ENCODE measurements at places on chromosomes 1 and 21.

- H3K4me3 ChIP-seq, result peak overlapping the region; percentile 42
- peak; percentile 55 for DNase-seq
- no peaks in the 10 kb centered on the region for H3K36me3 ChIP-seq
- H3K4me1 ChIP-seq, result peaks cover 47% of the 10 kb centered on the region
Observed at GRCh38 chr1:84719543-84720217, 29.4 kb upstream of the SSX2IP start.

GRCh38 chr1:19372136-19372514 lies 60.0 kb downstream of the SLC66A1 start:
- peaks cover 11% of the 10 kb centered on the region for H3K36me3 ChIP-seq
- peak overlapping the region; percentile 75 for H3K27ac ChIP-seq
- DNase-seq, result peak; percentile 68
- H3K27me3 ChIP-seq, result no peaks in the 10 kb centered on the region
- H3K4me3 ChIP-seq, result no peak overlapping the region
- H3K4me1 ChIP-seq, result peaks cover 29% of the 10 kb centered on the region

GRCh38 chr1:46223472-46223943 lies 20.4 kb downstream of the LURAP1 start:
- no peaks in the 10 kb centered on the region for H3K27me3 ChIP-seq
- peaks cover 4% of the 10 kb centered on the region for H3K4me1 ChIP-seq
- no peak overlapping the region for H3K27ac ChIP-seq
- DNase-seq, result peak; percentile 92
- H3K36me3 ChIP-seq, result no peaks in the 10 kb centered on the region

DNA sequence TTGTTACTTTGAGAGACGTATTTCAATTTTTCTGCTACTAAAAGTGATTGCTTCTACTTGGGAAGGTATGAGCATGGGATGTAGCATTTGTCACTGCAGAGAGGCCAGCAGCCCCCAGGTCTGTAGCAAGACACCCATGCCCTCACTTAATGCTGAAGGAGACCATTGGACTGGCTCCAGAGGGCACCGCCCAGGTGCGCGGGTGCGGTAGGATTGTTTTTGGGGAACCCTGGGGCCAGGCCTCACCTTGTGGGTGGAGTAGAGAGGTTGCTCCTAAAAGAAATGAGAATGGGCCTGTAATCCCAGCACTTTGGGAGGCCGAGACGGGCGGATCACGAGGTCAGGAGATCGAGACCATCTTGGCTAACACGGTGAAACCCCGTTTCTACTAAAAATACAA lies 30.6 kb upstream of the IFNGR2 start:
- no peak overlapping the region for H3K27ac ChIP-seq
- no peaks in the 10 kb centered on the region for H3K36me3 ChIP-seq
- no peak for DNase-seq
- no peaks in the 10 kb centered on the region for H3K27me3 ChIP-seq
- H3K4me1 ChIP-seq, result peaks cover 15% of the 10 kb centered on the region
- H3K4me3 ChIP-seq, result no peak overlapping the region

DNA sequence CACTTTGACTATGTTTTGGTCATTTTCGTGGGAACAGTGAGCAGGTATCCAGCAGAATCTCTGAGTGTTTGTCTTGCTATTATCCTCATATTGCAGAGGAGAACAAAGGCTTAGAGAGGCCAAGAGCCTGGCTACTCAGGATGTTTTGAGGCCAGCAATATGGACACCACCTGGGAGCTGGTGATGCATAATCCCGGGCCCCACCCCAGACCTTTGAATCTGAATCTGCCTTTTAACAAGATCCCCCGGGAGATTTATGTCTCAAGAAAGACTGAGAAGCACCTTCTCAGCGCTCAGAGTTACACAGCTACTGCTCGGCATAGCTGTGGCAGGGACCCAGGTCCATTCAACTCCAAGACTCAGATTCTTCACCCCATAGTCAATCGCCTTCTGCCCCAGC lies 72.8 kb downstream of the PTPRU start:
- DNase-seq, result no peak
- no peaks in the 10 kb centered on the region for H3K36me3 ChIP-seq
- no peak overlapping the region for H3K27ac ChIP-seq
- H3K4me3 ChIP-seq, result no peak overlapping the region
- no peaks in the 10 kb centered on the region for H3K4me1 ChIP-seq

GRCh38 chr1:201945863-201946223 lies 505 bp downstream of the LMOD1 start:
- peak overlapping the region; percentile 85 for H3K4me3 ChIP-seq
- peak; percentile 41 for DNase-seq
- peak overlapping the region; percentile 10 for H3K27ac ChIP-seq
- no peaks in the 10 kb centered on the region for H3K36me3 ChIP-seq
- H3K4me1 ChIP-seq, result peaks cover 26% of the 10 kb centered on the region

DNA sequence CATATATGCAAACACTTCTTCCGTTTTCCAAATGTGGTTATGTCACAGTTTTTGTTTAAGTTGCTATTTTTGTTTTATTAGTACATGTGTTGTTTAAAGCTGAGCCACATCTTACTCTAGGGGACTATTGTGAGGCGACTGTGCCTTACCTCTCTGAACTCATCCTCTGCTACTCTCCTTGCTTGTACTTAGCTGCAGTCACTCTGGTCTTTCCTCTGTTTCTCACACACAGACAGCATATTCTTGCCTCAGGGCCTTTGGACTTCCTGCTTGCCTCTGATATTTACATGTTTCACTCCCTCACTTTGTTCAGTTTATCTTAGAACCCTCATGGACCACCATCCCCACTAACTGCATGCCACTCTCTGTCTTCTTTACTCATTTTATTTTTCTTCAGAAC lies 101.1 kb downstream of the MACF1 start:
- H3K36me3 ChIP-seq, result peaks cover 35% of the 10 kb centered on the region
- H3K4me1 ChIP-seq, result no peaks in the 10 kb centered on the region
- no peak overlapping the region for H3K27ac ChIP-seq
- no peak overlapping the region for H3K4me3 ChIP-seq
- H3K27me3 ChIP-seq, result no peaks in the 10 kb centered on the region

DNA sequence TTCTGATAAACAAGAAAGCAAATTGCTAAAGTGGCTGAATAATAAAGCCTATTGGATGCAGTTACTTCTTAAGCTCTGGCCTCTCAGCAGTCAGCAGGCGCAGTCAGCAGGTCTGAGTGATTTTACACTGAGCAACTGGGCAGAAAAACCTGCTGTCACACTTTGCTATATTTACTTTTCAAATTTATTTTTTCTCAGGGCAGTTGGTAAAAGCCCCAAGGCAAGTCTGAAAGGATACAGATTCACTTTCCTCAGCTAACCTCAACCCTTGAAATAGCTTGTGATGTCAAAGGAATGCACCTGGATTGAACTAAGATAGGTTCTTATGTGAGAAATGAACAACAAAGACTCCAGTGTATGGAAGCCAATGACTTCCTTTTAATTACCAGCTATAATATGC lies 34.0 kb downstream of the ATP5PF start:
- H3K27ac ChIP-seq, result no peak overlapping the region
- H3K4me1 ChIP-seq, result peaks cover 5% of the 10 kb centered on the region
- H3K36me3 ChIP-seq, result no peaks in the 10 kb centered on the region
- no peak for DNase-seq

DNA sequence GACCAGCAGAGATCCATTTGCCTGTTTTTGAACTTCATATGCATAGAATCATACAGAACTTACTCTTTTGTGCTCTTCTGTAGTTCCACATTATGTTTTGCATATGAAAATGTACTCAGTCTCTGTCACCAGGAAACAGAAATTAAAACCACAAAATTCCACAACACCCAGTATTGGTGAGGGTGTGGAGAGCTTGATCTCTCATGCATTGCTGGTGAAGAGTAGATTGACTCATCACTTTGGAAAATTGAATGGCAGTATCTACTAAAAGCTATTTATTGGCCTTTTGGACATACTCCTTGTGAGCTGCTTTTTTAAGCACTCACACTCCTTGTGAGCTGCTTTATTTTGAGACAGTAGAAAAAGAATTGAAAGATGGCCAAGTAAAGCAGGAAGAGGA lies 43.3 kb downstream of the VTCN1 start:
- no peak overlapping the region for H3K27ac ChIP-seq
- H3K4me3 ChIP-seq, result no peak overlapping the region
- 0 out of 2 replicates have a peak, but pooled peaks cover 7% of the 10 kb centered on the region for H3K4me1 ChIP-seq

DNA sequence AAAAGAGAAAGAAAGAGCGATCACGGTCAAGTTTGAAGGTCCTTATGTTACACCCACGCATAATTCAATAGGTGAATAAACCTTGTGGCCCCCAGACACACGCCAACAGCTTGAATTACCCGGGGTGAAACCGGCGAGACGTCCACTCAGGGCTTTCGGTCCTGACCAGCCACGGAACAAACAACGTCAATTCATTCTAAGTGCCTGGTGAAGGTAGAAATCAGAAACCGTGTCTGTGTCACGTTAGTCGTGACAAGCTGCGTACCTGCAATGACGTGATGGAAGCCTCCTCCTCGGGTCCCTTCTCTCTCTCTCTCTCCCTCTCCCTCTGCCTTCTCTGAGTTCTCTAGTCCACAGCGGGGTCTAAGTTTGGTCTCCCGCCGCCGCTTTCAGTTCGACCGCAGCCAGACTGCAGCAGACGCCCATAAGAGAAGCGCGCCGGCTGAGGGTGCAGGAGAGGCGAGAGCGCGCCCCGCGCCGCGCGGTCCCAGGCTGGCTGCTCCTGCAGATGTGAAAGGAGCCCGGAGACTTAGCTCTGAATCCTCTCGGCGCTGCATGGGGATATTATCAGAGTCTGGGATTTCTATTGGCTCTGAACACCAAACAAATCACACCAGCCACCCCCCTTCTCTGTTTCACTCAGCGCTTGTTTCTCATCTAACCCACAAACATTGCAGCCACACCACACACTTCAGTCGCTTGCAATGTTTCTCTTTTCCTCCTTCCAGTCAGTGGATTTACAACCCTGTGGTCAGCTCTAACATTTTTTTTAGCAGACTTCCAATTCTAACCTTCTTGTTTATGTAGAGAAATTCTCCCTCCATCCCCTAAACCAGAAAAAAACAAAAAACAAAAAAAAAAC lies at the start of gene GREM2:
Gene GREM2, minus strand, starts transcription at position 537 of the 862 bp plus-strand sequence. CDS start 118,680 bp downstream, outside the sequence.
- no peaks in the 10 kb centered on the region for H3K27me3 ChIP-seq
- peak within 1 kb of the TSS; percentile 98 for H3K4me3 ChIP-seq
- H3K4me1 ChIP-seq, result peaks cover 31% of the 10 kb centered on the region
- DNase-seq, result peak; percentile 94

- no peaks in the 10 kb centered on the region for H3K27me3 ChIP-seq
Observed at GRCh38 chr21:33543505-33544129, 779 bp downstream of the SON start.

- no peaks in the 10 kb centered on the region for H3K27me3 ChIP-seq
- H3K4me1 ChIP-seq, result peaks cover 16% of the 10 kb centered on the region
- no peak for DNase-seq
- no peaks in the 10 kb centered on the region for H3K36me3 ChIP-seq
Observed at GRCh38 chr1:89943846-89944781, 50.8 kb upstream of the ZNF326 start.

GRCh38 chr21:46253610-46254124 lies 25.1 kb upstream of the LSS start:
- peak; percentile 19 for DNase-seq
- H3K36me3 ChIP-seq, result peaks cover 57% of the 10 kb centered on the region
- no peaks in the 10 kb centered on the region for H3K27me3 ChIP-seq

GRCh38 chr1:14634486-14634885 lies 36.0 kb downstream of the KAZN start:
- no peak overlapping the region for H3K4me3 ChIP-seq
- no peak for DNase-seq
- no peaks in the 10 kb centered on the region for H3K36me3 ChIP-seq
- no peaks in the 10 kb centered on the region for H3K4me1 ChIP-seq
- H3K27ac ChIP-seq, result no peak overlapping the region

All from GM23248 (cell line).